ENCODE measurements at places on chromosomes 3 and 15.

DNA sequence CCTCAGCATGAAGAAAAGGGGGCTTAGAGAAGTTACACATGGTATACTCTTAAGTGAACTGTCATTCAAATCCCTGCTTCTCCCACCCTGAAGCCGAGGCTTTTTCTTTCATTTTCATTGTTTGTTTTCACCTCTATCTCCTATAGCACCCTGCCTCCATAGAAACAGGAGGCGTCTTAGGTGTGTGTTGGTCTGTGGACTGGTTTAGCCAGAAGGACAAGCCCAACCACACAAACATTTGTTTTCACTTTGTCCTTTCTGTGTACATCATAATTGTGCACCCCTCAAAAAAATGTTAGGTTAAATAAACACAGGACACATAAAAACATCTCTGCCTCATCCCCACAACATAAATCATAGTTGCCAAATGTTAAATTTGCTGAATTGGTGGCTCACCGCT, 73.3 kb upstream of the UBE2E2 start:
- no peak for DNase-seq

GRCh38 chr3:128996726-128997125, 2.9 kb upstream of the CFAP92 start:
- no peak for DNase-seq

- DNase-seq = no peak
Observed at GRCh38 chr15:88302373-88302772, 45.8 kb upstream of the NTRK3 start.

DNA sequence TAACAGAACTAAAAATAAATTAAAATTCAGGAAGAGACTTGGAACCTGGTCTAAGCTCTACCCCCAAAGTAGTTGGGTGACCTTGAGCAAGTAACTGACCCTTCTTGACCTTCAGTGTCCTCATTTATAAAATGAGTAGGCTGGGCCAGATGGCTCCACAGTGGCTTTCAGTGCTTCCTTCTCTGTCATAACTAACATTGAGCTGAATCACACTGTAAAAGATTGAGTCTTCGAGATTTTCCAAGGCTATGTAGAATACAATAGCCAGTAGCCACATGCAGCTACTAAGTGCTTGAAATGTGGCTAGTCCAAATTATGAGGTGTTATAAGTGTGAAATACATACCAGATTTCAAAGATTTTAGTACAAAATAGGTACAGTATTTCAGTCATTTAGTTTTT, 313.3 kb downstream of the MECOM start:
- no peak for DNase-seq

DNA sequence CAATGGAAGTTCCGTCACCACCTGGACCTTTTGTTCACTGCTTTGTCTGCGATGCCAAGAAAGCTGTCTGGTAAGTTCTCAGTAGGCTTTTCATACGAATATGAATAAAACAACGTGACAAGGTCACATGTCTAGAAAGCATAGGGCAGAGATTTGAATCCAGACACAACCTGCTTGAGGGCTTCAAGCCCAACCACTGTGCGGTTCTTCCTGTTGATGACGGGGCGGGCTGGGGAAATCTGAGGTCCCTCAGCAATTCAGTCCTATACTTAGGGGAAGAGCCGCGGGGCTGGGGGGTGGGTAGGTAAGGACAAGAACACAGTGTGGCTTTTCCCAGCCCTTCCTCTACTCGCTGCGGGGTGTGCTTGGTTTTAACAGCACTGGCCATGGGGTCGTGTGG, 32.4 kb upstream of the SMAD3 start:
- DNase-seq = no peak

GRCh38 chr3:59655418-59656015, 605.7 kb upstream of the CFAP20DC start:
- DNase-seq = no peak

- DNase-seq = no peak
Observed at GRCh38 chr3:121698476-121698875, 37.8 kb upstream of the HCLS1 start.

DNA sequence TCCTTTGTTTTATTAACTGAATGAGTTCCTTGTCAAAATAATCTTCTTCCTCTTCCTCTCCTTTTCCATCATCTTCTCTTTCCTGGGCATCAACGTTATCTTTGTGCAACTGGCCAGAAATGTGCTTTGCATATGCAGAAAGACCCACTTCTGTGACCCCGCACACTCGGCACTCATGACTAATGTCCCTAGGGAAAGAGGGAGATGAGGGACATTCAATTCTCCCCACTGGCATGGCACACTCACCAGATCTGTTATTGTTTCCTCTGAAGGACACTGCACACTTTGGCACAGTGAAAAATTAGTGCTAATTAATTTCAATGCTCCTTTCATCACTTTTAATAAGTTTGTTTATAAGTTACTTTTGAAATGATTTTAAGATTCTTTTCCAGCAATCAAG, 34.0 kb downstream of the ZNF106 start:
- no peak for DNase-seq

GRCh38 chr3:158864492-158864891, 62.6 kb downstream of the MFSD1 start:
- DNase-seq = no peak

- DNase-seq = no peak
Observed at GRCh38 chr3:58334013-58334321, 1.3 kb downstream of the PXK start.

- no peak for DNase-seq
Observed at GRCh38 chr3:25350725-25351114, 77.3 kb upstream of the RARB start.

DNA sequence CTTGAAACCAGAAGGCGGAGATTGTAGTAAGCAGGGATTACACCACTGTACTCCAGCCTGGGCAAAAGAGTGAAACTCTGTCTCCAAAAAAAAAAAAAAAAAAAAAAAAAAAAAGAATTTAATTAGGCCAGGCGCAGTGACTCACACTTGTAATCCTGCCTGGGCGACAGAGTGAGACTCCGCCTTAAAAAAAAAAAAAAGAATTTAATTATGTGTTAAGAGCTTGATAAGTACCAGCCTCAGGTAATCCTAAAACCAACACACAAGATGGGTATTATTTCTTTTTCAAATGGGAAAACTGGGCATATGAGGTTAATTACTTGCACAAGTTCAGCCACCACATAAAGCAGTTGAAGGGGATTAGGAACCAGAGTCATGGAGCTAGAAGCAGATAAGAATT, 49.0 kb downstream of the PBRM1 start:
- no peak for DNase-seq

DNA sequence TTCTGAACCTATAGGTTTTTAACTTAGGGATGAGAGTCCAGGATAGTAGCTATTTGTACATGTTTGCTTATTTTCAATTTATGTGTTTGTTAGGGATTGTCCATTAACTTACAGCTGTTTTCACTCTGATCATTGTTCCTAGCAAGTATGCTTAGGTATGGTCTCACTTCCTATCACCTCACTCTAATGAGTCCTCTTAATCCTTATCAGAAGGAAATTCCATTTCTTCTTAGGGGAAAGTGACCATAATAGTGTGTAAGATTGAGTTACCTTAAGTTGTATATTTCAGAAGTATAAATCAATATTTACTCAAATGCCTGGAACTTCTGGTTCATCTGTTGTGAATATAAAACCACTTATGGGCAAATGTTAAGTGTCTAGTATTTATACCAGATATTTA, 53.0 kb downstream of the PIAS1 start:
- no peak for DNase-seq

DNA sequence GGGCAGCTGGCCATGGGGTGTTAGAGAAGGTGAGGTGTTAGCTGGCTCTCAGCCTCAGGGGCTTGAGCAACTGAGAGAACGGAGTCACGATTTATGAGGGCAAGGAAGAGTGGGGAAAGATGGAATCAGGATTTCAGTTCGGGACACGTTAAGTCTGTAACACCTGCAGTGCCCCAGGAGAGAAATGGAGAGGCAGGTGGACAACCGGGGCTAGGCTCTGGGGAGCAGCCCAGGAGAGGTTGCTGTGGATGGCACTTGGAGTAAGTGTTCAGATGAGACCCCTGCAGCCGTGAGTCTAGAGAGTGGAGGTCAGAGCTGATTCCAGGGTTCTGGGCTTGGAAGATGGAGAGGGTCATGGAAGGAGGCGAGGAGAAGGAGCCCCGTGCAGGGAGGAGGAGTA, 237.9 kb downstream of the OCA2 start:
- DNase-seq = no peak

DNA sequence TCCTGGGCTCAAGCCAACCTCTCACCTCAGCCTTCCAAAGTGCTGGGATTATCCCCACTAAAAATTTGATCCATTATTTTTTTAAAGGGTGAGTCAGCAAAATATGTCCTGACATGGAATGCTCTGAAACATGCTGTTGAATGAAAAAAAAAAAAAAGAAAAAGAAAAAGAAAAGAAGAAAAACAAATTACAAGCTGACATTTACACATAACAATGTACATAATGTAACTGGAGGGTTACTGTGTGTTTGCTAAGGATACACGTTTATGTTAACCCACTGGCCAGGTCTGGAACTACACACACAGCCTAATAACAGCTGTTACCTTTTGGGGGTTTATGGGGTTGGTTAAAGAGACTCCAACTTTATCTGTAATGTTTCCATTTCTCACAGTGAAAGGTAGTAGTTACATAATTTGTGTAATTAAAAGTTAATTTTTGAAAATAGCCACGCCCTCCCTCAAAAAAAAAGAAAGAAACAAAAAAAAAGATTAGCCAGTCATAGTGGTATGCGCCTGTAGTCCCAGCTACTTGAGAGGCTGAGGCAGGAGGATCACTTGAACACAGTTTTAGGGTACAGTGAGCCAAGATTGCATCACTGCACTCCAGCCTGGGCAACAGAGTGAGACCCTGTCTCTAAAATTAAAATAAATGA, 3.1 kb upstream of the MESP2 start:
- no peak for DNase-seq

GRCh38 chr3:81072591-81072990, 688.9 kb downstream of the GBE1 start:
- no peak for DNase-seq

GRCh38 chr3:74542441-74542840, 72.0 kb downstream of the CNTN3 start:
- DNase-seq = no peak

DNA sequence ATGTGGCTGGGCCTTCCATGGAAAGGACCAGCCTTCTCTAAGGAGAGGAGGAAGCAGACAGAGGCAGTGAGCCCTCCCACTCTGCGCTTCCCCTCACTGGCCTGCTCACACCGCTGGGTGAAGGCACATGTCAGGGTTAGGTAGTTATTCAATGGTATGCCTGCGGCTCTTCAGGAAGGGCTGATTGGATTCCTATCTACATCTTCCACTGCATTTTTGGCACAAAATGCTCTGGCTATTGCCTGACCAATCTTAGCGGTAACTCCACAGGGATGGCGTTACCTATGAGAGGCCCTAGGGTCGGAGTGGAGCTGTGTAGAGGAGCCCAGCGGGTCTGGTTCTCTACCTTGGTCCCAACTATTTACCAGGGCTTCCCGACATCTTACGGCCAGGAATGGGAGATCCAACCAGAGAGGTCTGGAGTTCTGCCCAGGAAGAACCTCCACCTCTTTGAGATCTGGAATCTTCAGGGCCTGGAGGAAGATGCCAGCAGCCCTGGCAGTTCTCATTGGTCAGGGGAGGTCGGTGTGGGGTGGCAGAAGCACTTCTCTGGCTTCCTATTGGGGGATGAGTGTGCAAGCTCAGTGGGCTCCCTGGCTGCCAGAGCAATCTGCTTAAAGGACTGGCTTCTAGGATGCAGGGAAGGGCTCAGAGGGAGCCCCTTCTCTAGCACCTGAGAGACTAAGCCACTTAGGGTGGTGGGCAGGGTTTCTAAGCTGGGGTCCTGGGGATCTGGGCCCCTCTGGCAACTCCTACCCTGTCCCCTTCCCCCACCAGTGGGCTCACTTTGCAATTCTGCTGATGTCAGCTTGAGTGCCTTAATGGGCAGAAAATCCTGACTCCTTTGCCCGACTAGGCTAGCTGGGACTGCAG, 24.3 kb downstream of the SNX33 start:
- DNase-seq = no peak

DNA sequence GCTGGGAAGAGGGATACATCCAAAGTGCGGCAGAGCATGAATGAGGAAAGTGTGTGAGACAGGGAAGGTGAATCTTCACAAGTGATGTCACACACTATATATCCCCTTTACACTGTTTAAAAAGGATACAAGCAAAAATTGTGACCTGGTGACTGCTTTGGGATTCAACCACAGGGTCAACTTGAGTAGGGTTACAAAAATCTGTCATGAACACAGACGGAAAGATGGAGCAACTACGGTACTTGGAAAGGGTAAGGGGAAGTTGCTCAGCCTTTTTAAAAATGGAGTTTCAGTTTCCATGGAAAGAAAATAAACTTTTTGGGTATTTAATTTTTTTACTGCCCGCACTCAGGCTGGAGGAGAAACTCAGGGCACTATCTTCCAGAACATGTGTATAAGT, 60.3 kb downstream of the B3GNT5 start:
- no peak for DNase-seq

DNA sequence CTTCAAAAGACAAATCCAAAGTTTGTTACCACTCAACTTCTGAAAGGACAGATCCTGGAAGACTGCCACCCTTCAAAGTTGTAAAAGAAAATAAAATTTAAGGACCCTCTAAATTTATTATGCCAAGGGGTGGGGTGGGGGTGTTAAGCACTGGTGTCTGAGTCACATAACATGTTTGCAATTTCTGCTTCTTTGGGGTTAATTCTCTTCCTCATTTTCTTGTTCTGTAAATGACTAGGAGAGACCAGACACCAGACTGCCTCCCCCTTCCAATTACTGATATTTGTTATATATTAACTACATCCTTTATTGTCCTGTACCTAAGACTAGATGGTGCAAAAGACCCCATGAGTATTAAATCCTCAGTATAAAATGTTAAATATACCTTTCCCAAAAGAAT, 242.8 kb downstream of the ZNF385D start:
- DNase-seq = no peak

GRCh38 chr15:58241872-58242271, 103.7 kb downstream of the AQP9 start:
- DNase-seq = no peak

- DNase-seq = no peak
Observed at GRCh38 chr3:187870360-187871203, 125.3 kb upstream of the BCL6 start.

- no peak for DNase-seq
Observed at GRCh38 chr15:40232625-40233070, 6.2 kb upstream of the PAK6 start.

DNA sequence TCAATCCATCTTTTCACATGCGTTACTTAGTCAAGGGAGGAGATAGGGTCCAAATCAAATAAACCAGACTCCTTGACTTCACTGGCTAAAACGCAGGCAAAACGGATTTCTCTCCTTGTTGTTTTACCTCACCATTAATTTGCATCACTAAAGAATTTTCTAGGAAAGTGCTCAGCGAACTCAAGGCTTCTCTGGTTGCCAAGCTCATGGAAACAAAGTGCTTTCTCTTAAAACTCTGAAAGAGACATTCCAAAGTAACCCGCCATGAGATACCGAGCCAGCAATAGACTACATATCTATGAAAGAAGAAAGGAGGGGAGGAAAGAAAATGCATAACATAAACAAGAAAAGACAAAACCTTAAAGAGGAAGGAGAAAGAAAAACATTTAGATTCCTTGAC, 211.7 kb upstream of the WNT5A start:
- no peak for DNase-seq

GRCh38 chr3:172129498-172129849, 90.1 kb downstream of the FNDC3B start:
- DNase-seq = no peak

Data from vagina (tissue), 2 donors.